T-helper 1 cell (primary cell): ENCODE measurements at places on chromosomes 1 and 21.

- no peak for DNase-seq
Observed at GRCh38 chr1:225937048-225937968, 3.7 kb downstream of the LEFTY2 start.

DNA sequence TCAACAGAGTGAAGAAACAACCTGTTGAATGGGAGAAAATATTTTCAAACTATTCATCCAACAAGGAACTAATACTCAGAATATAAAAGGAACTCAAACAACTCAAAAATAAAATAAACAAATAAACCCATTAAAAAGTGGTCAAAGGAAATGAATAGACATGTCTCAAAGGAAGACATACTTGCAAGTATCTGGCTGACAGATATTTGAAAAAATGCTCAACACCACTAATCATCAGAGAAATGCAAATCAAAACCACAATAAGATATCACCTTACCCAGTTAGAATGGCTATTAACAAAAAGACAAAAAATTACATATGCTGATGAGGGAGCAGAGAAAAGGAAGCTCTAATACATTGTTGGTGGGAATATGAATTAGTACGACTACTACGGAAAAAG is 38.2 kb downstream of the TNFSF4 start:
- DNase-seq = no peak

GRCh38 chr1:53681351-53681976 is 57.5 kb downstream of the GLIS1 start:
- no peak for DNase-seq

- DNase-seq = no peak
Observed at GRCh38 chr1:31432592-31433395, 19.8 kb downstream of the SERINC2 start.

- DNase-seq = no peak
Observed at GRCh38 chr1:1020415-1021009, 592 bp downstream of the AGRN start.

GRCh38 chr1:52057255-52057654 is 1.2 kb downstream of the BTF3L4 start:
- no peak for DNase-seq

- DNase-seq = no peak
Observed at GRCh38 chr1:208950206-208950605, 633.3 kb upstream of the CAMK1G start.

GRCh38 chr1:70487459-70487815 is 76.4 kb downstream of the CTH start:
- no peak for DNase-seq

DNA sequence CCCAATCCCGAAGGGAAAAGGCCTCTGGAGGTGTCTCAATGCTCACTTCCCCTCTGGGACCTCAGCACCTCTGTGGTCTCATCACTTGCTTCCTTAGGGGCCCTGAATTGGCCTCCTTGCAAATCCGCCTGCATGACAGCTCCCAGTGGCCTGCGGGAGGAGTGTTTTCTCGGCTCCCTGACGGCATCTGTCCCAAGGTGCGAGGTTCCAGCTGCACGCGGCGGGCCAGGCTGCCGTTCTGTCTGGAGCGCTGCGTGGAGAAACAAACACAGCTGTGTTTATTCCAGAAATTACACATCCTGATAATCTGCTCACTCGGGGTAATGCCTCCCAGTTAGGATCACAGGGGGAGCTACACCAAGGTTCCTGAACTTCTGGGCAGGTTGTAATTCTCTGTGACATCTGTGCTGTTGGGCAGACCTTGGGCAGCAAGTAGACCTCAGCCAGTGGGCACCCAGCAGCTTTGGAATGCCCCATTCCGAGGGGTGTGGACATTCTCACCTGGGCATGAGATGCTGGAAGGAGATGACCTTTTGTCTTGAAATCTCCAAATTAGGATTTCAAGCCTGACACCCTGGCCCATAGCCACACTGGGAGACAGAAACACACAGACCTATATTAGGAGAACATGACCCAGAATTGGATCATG is 18.2 kb downstream of the EPHB2 start:
- no peak for DNase-seq

DNA sequence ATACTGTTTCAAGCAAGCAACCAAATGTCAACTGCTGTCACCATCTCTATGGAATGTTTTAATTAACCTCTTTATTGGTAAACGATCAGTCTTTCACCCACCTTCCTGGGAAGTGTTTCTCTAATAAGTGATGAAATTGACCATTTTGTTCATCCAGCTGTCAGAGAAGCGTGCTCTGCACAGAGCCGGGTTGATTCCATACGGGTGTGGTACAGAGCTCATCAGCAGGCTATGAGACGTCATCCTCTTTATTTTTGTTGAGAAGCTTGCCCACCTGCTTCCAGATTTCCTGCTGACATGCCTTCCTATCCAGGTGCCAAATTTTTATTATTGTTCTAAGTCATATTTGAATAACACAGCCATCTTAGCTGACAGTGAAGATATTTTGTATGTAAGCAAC is 482.5 kb downstream of the RWDD3 start:
- no peak for DNase-seq

GRCh38 chr1:216532251-216532798 is 109.1 kb upstream of the USH2A start:
- no peak for DNase-seq

- no peak for DNase-seq
Observed at GRCh38 chr1:8163039-8163438, 136.9 kb upstream of the ERRFI1 start.

- no peak for DNase-seq
Observed at GRCh38 chr1:29579821-29580425, 343.6 kb downstream of the PTPRU start.

DNA sequence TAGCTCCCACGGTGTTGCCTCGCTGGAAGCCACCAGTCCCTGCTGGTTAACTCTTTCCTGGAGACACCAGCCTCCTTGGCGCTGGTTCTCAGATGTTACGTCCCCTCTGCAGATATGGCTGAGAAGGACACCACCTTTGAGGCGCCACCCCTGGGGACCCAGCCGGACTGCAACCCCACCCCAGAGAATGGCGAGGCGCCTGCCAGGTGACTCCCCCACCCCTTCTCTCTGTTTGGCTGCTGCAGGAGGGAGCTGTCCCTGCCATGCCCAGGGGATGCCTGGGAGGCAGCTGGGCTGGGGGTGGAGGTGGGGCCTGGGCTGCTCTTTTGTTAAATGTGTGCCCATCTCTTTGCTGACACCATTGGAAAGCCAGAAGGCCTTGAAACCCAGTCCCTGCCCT is 43.6 kb upstream of the TNFRSF1B start:
- no peak for DNase-seq

GRCh38 chr1:169202791-169203665 is 96.5 kb downstream of the ATP1B1 start:
- no peak for DNase-seq

DNA sequence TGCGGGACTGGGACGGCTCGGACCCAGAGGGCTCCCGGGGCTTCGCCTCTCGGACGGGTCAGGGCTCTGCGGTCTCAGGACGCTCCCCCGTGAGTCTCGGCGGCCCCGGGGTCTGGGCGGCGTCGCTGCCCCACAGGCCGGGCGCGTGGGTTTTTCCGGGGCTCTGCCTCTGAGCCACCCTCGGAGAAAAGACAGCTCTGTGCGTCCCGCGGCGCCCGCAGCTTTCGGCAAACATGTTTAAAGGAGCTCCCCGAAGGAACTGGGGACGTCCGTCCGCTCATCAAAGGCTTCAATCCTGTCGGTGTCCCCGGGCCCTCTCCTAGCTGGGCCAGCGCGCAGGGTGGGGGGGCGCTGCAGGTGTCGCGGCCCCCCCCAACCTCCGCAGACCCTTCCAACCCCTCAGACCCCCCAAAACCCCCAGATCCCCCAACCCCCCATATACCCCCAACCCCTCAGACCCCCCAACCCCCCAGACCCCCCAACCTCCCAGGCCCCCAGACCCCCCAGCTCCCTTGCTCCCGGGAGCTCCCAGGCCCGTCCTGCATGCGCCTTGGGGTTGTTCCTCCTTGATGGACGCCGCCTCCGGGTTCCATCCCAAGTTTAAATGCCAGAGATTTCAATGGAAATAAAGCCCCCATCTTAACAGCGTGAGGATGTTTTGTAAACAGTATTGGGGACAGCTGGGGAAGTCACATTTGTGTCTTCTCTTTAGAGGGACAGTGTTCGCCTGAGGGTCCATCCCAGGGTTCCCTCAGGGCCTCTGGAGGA is 996 bp upstream of the C1orf159 start:
- DNase-seq = no peak

- no peak for DNase-seq
Observed at GRCh38 chr1:202203238-202204039, 9.8 kb downstream of the LGR6 start.

DNA sequence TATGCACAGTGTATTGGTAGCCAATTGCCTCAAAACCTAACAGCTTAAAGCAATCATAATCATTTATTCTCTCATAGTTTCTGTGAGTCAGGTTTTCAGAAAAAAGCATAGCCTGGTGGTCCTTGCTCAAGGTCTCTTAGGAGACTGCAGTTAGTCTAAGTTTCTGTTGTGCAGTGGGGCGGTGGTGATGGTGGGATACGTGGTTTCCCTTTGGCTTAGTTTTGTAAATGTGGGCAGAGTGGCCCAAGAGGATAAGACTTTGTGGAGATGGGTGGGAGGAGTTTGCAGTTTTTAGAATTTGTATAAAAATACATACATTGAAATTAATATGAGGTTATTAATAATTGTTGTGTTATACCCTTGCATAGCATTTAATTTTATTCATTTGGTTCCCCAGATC is 68.6 kb downstream of the NOS1AP start:
- no peak for DNase-seq

GRCh38 chr1:58927041-58927721 is 143.3 kb upstream of the JUN start:
- DNase-seq = no peak
